Stimulated activated CD8-positive, alpha-beta memory T cell treated with anti-CD3 and anti-CD28 coated beads, Interleukin-2, amount 100 ng/mL, for 48 hours (primary cell): ENCODE measurements at places on chromosomes 13 and 19.

- no peak for DNase-seq
Observed at GRCh38 chr13:99601535-99601934, 100.3 kb downstream of the TM9SF2 start.

- no peak for DNase-seq
Observed at GRCh38 chr13:104597546-104598180, 1531.4 kb upstream of the SLC10A2 start.

- DNase-seq = no peak
Observed at GRCh38 chr13:74274916-74275315, 140.7 kb upstream of the KLF12 start.

DNA sequence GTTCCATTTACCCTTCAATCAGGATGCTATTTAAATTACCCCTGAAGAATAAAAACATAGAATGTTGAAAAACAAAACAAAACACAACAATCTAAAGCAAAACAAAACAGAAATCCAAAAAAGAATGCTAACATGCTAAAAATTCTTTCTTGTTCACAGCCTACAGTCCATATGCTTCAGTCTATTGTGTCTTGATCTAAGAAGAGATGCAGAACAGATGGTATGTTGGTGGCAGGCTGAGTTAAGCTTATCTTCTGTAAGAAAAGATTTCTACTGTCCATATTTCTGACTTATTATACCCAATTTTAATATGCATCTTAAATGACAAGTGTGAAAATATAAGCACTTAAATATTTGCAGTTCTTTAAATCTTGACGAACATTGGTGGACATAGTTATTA, 356.1 kb upstream of the SLITRK1 start:
- DNase-seq = no peak

DNA sequence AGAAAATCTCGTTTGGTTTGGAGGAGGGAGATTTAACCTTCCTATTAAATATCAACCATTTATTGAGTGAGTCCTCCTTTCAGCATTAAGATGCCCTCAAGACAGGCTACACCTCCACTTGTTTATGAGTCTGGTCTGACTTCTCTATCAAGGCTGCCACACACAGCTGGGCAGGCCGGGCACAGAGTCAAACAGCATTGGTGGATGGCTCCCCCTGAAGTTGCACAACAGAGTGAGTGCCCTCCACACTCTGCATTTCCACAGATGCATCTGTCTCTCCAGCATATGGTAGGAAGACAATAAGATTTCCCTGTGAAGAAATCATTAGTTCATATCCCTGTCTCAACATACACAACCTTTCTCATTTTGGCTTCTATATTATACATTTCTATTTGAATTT, 31.4 kb downstream of the PHF11 start:
- no peak for DNase-seq

DNA sequence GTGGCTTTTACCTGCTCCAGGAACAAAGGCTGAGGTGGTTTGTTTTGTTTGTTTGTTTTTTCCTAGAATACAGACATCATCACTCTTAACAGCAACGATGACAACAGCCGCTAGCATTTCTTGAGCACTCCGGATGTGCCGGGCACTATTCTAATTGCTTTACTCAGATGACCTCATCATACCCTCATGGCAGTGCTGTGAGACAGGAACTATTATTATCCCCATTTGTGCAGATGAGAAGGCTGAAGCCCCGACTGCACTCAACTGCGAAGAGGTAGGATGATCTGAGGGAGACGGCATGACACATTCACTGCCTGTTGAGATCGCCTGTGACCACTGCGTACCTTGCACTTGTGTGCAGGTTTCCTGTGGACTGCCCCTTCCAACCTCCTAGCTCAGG, 66.5 kb downstream of the CCDC70 start:
- DNase-seq = no peak

DNA sequence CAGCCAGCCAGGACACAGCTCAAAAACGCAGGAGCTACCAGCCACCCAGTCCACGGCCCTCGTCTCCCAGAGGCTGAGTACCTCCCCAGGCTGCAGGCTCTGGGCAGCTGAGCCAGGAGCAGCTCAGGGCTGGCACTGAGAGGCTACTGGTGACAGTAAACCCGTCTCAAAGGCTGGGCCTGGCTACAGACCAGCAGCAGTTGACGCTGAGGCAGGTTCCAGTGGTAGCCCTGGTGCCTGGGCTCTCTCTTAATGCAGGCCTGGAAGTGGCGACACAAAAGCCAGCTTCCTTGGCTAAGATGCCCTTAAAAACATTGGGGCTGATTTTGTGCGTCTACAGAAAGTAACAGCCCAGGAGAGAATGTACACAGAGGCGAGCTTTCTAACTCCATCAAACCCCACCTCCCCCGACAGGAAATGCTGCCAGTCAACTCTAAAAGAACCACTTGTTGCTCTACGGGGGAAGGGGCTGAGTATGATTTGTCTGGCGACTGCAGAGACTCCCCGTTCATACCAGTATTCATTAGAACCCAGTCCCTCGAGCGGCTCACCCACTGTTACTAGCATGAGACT, 126.3 kb downstream of the STK24 start:
- no peak for DNase-seq

DNA sequence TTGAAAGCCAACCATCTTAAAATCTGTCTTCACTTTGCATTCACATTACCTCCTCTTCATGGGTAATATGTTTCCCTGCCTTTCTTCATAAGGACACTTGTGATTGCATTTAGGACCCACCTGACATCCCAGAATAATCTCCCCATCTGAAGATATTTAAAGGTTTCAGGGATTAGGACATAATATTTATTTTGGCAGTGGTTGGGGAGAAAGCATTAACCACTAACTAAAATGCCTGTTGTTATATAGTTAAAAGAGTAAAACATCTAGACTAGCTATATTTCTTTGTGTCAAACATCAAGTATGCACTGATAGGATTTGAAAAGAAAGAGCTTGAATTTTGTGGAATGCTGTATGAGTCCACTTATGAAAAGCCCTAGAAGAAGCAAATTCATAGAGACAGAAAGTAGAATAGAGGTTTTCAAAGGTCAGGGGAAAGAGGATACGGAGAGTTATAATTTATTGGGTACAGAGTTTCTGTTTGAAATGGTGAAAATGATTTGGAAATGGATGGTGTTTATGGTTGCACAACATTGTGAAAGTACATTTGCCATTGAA, 457.7 kb upstream of the SPRY2 start:
- no peak for DNase-seq

GRCh38 chr19:17972230-17972629, 5.3 kb downstream of the KCNN1 start:
- DNase-seq = no peak

DNA sequence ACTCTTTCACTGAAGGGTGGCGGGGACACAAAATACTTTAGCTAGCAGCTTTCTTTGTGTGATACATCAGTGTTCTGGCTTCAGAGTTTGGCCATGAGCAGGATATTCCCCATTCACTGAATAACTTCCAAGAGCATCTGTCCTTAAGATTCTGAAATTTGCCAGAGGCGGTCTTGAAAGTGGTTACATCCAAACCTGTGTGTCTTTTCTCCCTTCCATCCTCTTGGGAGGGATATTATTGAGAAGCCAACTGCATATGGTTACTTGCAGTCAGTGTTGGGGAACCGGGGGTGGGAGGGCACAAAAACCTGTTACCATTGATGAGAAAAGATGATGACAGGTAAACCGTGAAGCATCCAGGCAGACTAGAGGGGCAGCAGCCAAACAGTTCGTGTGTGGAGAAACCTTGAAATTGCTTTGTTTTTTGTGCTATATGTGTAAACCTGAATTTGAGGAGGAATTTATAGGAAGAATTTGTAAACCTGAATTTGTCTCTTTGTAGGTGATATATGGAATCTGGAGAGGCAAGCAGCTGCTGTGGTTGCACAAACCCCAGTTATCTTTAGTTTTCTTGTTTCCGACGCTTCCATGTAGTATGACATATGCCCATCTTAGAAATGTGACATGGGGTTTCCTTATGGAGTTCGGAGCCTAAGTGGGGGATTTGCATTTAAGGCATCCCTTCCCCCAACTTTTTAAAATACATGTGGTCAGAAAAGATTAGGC, 104.8 kb downstream of the WDFY2 start:
- no peak for DNase-seq
